NCI-H2107 (cell line): ENCODE measurements at places on chromosomes 5 and 9.
A peak's percentile ranks its signal among the peaks of the same experiment; 100 is the strongest.

DNA sequence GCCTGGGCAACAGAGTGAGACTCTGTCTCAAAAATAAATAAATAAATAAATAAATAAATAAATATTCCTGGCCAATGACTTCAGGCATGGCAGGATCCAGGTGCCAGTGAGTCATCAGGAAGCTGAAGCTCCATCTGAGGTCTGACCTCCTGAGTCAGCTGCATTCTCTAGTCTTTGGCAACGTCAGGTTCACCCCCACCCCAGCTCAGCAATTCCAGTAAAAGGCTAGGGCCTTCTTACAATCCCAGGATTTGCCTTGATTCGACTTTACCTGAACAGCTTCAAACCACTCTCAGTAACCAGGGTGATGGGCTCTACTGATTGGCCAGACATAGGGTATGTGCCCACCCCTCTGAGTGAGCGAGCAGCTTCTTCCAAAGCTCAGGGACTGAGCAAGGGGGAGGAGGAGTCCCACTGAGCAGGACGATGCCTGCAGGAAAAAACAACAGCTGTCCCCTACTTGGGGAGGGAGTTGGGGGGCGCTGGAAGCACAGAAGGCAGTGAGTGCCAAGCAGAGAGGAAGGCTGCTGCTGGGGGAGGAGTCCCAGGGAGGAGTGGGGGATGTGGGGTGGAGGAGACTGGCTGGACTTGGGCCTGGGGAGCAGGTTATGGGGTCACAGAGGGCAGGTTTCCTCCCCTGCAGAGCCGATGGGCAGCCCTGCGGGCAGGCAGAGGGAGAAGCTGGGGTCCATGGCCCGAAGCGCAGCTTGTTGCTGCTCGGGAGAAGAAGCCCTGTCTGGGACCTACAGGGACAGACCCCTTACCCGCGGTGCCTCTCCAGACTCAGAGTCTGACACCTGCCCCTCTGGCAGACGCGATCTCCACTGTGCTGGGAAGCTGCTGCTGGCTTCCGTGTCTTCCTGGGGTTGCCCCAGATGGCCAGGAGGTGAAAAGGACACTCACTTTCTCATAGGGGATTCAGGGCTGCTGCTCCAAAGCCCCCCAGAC, 25.9 kb upstream of the UNC5A start:
- DNase-seq, result no peak

GRCh38 chr9:16247188-16247875, 623.1 kb downstream of the BNC2 start:
- DNase-seq, result no peak

DNA sequence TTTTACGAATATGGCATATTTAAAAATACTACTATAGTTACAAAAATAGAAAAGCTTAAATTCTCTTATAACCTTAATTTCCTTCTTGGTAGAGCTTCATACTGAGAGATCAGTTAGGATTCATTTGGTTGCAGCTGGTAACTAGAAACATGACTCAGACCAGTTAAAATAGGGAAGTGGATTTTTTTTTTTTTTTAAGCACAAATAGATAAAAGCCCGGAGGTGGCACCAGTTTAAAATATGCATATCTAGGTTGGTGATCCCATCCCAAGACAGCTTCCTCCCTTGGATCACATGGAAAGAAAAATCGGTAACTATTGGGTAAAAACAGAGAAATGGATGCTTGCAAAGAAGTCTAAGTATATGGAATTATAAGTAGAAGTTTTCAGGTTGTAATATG, 1634.3 kb downstream of the MAT2B start:
- DNase-seq, result no peak

- no peak for DNase-seq
Measured at GRCh38 chr5:664343-664993, 28.7 kb downstream of the TPPP start.

GRCh38 chr5:10264604-10265003, 14.5 kb downstream of the CCT5 start:
- no peak for DNase-seq

DNA sequence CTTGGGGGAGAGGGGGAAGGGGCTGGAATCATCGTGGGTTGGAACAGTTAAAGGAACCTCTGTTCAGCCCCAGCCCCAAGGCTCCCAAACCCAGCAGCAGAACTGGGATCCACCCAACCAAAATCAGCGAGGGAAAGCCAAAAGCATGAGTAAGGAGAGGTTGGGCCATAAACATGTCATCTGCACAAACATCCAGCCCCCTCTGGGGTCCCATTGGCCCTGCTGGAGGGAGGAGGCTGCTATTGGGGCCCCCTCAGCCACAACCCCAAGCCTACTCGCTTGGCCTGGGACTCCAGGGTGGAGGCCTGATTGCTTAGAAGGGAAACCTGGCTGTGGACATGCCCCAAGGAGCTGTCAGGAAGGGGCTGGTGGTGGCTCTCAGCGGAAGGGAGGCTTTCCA, 154.9 kb downstream of the FGF18 start:
- no peak for DNase-seq

GRCh38 chr5:65184780-65185179, 296.9 kb downstream of the ADAMTS6 start:
- DNase-seq, result no peak

- DNase-seq, result no peak
Measured at GRCh38 chr9:121885345-121885901, 207.7 kb downstream of the TTLL11 start.

DNA sequence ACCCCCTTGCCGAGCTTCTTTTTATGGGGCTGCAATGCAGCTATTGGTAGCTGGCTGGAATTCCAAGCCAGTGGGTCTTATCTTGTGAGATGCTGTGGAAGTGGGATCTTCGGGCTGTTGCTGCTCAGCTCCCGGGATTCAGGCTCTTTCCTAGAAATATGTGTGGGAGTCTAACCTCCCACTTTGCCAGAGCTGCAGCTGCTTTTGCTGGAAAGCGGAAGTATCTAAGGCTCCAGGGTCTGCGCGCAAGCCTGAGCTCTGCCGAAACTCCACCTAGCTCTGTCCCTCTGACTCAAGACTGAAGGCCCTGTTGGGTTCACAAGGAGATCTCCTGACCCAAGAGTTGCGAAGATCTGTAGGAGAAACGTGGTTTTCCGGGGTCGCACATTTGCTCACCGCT, 151.1 kb upstream of the ANKRD55 start:
- DNase-seq, result no peak

DNA sequence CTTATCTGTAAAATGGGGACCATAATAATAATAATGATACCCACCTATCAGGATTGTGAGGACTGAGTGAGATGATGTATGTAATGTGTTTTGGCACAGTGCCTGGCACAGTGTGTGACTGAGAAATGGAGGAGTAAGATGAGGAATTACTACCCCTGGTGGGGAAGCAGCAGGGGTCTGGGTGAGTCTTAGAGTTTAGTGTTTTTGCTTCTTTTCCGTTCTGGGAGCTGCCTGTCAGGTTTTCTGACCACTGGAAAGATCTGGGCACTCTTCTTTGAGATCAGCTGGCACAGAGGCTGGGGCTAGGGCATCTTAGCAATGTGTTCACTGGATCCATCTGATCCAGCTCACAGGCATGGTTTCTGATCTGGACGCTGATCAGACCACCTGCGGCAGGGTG, 8.5 kb downstream of the LCP2 start:
- no peak for DNase-seq

DNA sequence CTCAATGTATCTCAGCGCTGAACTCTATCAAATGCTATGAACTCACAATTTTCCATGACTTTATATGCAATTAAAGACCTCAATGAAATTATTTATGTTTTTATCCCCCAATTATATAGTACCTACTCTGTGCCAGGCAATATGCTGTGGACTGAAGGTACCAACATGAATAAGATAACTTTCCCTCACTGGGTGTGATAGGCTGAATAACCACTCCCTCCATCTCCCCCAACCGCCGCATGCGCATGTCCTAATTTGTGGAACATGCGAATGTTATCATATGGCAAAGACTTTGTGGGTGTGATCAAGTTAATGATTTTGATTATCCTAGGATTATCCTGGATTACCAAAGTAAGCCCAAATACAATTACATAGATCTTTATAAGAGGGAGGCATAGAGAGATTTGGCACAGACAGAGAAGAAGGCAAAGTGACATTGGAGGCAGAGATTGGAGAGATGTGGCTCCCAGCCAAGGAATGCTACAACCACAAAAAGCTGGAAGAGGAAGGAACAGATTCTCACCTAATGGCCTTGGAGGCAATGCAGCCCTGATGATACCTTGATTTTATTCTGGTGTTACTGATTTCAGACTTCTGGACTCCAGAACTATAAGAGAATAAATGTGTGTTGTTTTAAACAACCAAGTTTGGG, 149.1 kb upstream of the VCAN start:
- DNase-seq, result no peak

- DNase-seq, result no peak
Measured at GRCh38 chr5:32003981-32004380, 170.1 kb downstream of the GOLPH3 start.

- DNase-seq, result no peak
Measured at GRCh38 chr5:113213551-113214425, 221.0 kb downstream of the TSSK1B start.

- no peak for DNase-seq
Measured at GRCh38 chr5:158640593-158640980, 459.1 kb downstream of the EBF1 start.

DNA sequence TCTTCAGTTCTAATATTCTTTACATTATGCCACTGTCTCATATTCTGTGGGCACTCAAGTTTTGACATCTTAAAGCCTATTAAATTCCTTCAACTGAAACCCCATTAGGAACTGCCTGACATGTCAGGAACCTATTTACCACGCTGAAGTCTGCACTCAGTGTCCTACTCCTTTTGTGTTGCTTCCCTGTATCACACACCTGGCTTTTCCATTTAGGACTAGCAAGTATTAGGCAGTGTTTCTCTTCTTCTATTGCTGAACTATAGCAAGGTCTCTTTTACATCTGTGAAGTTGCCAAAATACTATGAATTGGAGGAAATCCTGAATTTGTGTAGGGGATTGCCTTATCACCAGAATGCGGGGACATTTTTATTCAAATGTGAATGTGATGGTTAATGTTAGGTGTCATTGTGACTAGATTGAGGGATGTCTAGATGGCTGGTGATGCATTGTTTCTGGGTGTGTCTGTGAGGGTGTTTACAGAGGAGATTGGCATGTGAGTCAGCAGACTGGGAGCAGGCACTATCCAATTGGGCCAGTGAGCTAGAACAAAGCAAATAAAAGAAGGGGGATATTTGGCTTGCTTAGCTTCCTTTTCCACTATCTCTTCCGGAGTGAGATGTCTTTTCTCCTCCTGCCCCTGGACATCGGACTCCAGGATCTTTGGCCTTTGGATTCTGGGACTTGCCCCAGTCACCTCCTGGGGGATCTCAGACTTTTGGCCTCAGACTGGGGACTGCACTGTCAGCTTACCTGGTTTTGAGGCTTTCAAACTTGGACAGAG, 21.2 kb upstream of the VCAN start:
- no peak for DNase-seq

DNA sequence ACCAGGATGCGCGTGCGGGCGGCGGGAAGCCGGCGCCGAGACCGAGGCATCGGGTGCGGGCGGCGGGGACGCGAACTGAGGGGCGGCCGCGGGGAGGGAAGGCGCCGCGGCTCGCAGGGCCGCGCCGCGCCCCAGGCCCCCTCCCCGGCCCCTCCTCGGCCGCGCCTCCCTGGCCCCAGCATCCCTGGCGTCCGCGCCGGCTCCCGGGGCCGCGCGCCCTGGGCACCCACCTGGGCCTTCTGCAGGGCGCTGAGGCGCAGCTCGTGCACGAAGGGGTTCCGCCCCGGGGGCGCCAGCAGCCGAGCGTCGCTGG, 324 bp downstream of the LPCAT1 start:
- DNase-seq, result no peak

- no peak for DNase-seq
Measured at GRCh38 chr9:112520069-112520468, 33.4 kb downstream of the KIAA1958 start.

DNA sequence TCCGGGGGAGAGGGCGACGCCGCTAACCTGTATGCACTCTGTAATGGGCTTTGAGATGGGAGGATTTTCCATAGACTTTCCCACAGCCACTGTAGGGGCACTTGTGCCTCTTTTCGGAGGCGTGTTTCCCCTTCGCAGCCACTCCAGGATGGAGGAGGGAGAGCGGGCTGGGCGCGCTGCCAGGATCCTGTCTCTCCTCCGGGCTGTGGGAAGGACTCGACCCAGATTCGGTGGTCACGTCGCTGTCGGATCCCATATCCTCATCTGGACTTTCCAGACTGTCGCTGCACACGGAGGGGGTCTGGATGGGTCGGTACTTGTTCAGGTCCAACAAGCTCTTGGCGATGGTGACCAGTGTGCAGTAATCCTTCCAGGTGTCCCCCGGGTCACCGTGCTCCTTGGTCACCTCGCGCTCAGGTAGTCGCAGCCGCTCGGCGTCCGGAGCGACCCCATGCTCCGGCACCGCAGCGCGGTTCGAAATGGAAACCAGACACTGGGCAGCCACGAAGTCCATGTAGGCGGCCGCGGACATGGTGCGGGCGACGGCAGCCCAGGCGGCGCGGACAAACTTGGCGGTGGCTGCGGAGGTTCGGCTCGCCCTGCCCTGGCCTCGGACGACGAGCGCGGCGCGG, 1.5 kb downstream of the KLF9 start:
- DNase-seq, result peak; percentile 54

DNA sequence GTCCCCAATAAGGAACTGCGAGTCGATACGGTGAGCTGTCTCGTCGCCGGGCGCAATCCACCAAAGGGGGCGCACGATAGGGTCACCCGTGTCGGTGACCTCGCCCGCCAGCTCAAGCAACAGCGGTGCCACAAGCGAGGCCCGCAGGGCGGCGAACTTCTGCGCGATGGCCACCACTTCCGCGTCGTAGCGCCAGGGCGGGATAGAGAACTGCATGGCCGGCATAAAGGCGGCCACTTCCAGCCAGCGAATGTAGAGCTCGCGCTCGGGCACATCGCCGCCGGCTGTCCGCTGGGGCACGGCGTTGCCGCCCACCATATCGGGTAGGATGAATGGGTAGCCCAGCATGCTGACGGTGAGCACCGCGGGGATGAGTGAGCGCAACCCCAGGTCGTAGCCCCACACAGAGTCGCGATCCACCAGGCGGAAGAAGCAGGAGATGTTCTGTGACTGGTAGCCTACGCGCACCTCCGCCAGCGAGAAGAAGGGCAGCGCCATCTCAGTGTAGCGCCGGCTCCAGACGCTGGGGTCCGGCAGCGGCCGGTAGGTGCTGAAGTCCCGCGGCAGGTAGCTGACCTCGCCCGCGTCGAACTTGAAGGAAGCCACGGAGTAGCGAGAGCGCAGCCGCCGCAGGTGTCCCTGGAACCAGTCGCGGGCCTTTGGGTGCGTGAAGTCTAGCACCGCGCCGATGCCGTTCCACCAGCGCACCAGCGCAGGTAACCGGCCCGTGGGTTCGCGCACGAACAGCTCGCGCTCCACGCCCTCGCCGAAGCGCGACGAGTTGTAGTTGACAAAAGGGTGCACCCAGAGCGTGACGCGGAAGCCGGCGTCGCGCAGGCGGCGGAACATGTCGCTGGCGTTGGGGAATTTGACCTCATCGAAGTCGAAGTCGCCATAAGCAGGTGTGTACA, 5.5 kb downstream of the MYORG start:
- no peak for DNase-seq

- DNase-seq, result no peak
Measured at GRCh38 chr9:135619599-135619886, 19.8 kb downstream of the GLT6D1 start.

- no peak for DNase-seq
Measured at GRCh38 chr5:143021595-143021994, 251.4 kb downstream of the ARHGAP26 start.
